Activated CD4-positive, alpha-beta T cell treated with anti-CD3 and anti-CD28 coated beads for 1 hour (primary cell): ENCODE measurements at places on chromosomes 16 and 17.

DNA sequence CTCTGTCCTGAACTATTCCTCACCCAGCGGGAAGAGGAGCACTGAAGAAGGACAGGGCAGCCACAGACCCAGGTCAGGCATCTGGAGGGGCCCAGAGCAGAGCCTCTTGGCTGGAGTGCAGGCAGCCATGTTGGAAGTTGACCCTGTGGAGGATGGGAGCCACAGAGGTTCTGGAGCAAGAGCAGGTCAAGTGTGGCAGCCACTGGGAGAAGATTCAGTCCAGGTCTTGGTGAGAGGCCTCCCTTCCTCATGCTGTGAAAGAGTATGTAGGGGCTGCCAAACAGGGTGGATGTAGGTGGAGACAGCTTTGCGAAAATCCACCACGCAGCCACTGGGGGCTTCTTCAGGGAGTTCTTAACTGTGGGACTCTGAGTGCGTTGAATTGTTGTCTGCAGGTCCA lies 590 bp upstream of the CD79B start:
- no peak for DNase-seq

DNA sequence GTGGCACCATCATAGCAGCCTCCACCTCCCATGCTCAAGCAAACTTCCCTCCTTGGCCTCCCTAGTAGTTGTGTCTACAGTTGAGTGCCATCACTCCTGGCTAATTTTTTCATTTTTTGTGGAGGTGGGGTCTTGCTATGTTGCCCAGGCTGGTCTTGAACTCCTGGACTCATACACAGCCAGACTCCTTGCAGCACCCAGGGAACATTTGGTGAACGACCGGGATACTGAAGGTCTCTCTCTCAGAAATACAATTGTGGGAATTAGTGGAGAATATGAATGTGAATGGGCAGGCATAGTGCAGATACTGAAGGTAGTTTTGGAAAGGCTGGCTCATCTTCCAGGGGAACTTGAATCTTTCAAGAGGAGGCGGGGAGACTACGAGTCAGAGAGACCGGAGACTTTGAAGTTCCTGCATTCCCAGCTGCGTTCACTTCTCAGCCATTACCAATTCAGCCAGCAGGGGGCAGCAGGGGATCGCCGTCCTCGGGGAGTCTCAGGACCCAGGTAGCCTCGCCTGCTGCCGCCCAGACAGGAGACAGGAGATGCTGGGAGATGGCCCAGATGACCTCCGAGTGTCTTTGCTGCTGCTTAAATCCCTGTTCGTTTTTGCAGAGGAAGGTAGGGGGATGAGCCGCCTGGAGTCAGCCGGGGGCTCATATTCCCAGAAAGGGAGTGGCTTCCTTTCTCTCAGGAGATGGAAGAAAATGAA lies 68.6 kb downstream of the HAPSTR1 start:
- no peak for DNase-seq

DNA sequence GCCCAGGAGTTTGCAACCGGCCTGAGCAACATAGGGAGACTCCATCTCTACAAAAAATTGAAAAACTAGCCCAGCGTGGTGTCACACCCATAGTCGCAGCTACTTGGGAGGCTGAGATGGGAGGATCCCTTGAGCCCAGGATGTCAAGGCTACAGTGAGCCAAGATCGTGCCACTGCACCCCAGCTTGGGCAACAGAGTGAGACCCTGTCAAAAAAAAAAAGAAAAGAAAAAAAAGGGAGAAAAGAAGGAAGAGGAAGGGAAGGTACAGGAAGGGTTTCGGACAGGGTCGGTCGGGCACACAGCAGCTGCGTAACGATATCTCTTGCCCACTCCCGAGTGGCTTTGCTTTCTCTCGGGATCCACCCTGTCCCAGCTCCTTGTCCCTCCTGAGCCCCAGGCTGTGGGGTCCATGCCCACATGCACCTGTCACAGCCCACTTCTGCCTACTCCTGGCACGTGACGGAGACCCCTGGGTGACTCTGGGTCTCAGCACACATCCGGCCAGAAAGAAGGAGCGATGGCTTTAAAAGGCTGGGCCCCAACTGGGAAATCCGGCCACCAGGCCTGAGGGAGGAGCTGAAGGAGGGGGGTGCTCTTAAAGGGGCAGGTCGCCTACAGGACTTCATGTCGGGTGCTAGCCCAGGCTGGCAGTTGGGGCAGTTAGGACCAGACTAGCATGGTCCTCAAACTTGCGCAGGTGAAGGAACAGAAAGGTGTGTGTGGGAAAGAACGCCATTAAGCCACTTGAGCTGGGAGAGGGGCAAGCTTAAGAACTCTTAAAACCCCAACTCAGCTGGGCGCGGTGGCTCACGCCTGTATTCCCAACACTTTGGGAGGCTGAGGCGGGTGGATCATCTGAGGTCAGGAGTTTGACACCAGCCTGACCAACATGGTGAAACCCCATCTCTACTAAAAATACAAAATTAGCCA lies at the start of gene GHDC:
Gene GHDC (minus strand): TSS at position 526 of the 931 bp plus-strand sequence. CDS start 913 bp downstream, outside the sequence.
- peak; percentile 66 for DNase-seq

GRCh38 chr17:47292206-47292605 lies 31.5 kb upstream of the EFCAB13 start:
- DNase-seq: no peak

DNA sequence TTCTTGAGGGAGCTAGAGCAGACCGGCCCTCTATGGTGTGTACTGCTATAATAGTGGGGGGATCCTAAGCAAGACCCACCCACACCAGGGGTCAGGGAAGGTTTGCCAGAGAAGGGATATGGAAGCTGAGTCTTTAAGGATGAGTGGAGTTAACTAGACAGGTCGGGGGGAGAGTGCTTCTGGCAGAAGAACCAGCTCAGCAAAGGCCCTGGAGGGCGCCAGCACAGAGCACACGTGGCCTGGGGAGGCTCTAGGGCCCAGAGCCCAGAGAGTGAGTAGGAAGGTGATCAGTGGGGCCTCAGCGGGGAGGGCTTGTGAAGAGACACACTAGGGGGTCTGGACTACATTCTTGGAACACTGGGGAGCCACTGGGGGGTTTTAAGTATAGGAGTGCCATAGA lies 21.1 kb downstream of the NGFR start:
- DNase-seq: no peak

GRCh38 chr16:57606147-57606846 lies 22.1 kb upstream of the ADGRG1 start:
- DNase-seq: no peak

DNA sequence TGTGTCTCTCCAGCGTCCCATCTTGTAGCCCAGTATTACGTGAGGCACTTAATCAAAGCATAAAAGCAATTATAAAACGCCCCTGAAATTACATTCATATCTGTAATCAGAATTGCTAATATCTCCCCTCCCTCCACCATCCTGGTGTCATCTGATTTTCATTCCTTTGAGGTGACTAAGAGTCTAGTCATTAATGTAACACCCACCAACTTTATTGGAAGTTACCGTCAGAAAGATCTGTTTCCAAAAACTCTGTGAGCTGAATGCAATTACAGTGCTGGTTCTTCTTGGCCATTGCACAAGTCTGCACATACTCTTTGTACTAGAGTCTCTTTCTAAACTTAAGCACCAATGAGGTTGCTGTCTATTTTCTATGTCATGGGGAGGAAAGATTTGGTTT lies 12.5 kb upstream of the MAF start:
- no peak for DNase-seq

DNA sequence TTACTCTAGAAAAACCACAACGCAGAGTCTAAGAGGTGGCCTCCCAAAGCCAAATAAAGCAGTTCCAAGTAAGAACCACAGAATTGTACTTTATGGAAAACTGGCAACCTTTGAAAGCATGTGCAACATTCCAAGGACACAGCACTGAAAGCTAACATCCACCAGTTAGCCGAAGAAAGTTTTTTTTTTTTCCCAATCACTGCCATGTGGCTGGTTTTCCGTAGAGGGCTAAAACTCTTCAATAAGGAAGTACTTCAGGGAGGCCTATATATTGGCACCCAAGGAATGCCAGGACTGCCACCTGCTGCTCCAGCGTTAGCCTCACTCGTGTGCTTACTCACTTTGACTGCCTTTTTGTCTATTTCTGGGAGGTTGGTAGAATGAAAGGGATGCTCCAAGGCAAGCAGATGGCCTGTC lies 25.2 kb downstream of the CEP95 start:
- DNase-seq: no peak

DNA sequence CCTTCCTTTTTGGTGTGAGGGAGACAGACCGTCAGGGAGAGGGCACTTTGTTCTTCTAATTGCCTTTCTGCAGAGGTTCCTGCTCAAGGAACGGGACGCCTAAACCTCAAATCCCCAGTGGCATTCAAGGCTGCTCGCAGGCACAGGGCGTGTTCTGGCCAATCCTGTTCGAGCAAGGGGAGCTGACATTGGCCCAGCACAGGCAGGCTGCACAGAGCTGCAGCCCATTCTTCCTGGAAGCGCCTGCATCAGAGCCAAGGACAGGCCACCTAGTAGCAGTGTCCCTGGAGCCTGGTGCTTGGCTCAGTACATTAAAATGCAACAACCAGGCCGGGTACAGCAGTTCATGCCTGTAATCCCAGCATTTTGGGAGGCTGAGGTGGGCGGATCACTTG lies 72.2 kb upstream of the CREBBP start:
- DNase-seq: no peak

- no peak for DNase-seq
Observed at GRCh38 chr17:58614859-58615459, 76.9 kb downstream of the TEX14 start.

- DNase-seq: no peak
Observed at GRCh38 chr16:80931801-80932707, 74.6 kb downstream of the CMC2 start.

DNA sequence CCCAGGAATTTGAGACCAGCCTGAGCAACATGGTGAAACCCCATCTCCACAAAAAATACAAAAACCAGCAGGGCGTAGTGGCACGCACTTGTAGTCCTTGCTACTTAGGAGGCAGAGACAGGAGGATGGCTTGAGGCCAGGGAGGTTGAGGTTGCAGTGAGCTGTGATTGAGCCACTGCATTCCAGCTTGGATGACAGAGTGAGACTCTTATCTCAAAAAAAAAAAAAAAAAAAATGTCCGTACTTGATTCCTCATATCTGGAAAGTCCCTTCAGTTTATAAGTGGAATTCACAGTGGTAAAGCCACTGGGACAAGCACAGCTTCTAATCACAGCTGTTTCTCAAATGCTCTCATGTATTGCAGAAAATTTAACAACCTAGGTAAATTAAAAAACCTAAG lies 78.6 kb upstream of the CREBBP start:
- DNase-seq: no peak

- no peak for DNase-seq
Observed at GRCh38 chr17:81018044-81018802, 16.7 kb upstream of the BAIAP2 start.

DNA sequence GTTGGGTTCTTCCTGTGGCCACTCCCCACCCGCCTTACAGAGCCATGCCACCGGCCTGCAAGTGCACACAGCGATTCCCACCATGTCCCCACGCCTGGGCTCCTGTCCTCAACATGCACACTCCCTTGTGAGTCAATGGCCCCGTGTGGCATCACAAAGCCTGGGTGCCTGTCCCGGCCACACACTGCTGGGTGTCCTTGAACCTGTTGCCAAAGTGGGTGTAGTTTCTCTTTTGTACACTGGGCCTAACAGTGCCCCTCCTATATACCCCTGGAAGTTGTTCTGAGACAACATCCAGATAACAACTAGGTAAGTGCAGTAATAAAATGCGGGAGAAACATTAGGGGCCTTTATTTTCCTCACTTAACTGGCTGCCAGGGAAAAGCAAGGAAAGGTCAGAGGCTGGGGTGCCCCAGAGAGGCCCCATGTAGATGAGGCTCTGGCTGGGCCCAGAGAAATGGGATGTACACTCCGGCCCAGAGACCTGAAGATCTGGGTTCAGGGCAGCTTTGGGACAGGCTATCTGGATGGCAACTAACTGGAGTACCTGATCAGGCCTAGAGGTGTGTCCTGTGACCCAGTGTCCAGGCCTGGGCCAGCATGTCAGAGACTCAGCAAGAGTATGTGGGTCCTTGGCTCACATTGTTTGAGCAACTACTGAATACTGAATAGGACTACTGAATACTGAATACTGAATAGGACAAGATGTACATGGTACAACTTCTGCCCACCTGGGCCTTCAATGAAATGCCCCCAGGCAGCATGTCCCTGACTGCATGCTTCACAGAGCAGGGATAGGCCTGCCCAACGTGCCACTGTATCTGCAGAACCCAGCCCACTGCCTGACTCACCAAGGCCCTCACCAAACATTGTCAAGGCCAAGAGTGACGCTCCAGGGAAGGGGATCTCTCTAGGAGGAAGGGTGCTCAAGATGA lies 8.3 kb downstream of the ABCC3 start:
- DNase-seq: no peak

DNA sequence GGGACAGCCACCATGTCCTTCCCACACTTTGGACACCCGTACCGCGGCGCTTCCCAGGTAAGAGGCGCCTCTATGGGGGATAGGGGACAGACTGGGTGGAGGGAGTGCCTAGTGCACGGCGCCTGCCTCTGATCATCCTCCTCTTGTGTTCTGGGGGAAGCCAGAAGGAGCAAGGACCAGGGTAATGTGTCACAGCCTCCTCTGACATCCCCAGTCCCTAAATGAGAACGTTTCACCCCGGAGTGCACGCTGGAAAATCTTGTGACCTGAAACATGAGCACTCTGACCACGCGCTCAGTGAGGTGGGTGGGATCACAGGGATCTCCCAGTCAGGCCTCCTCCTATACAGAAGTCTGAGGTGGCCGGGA lies 1.1 kb downstream of the IRX6 start:
- no peak for DNase-seq

- DNase-seq: no peak
Observed at GRCh38 chr17:11991461-11991860, 5.8 kb downstream of the ZNF18 start.
